ENCODE measurements at places on chromosomes 13 and 19.

GRCh38 chr13:27171244-27171826, at the start of gene USP12:
TSS of gene USP12 (minus strand) at chr13:27171811. CDS start at chr13:27171639, 172 bp downstream.
- no peak for DNase-seq

- DNase-seq, result no peak
Observed at GRCh38 chr13:92959790-92960189, 266.8 kb upstream of the GPC6 start.

DNA sequence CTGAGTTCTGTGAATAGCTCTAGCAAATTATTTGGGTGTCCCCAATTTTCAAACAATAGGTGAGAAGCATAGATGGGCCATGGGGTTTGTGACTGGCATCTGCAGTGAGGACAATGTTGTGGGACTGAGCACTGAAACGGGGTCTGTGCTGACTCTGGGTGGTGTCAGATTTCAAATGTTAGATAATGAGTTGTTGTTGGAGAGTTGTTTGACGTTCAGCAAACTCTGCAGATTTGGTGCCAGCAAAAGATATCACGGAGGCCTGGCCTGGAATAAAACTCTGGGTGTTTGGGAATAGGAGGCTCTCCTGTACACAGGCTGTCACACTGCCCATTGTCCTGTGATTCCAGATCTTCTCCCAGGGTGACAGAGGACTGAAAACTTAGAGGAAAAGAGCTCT, 2.9 kb downstream of the ZNF90 start:
- no peak for DNase-seq

- no peak for DNase-seq
Observed at GRCh38 chr13:91308299-91308698, 39.2 kb upstream of the MIR17HG start.

DNA sequence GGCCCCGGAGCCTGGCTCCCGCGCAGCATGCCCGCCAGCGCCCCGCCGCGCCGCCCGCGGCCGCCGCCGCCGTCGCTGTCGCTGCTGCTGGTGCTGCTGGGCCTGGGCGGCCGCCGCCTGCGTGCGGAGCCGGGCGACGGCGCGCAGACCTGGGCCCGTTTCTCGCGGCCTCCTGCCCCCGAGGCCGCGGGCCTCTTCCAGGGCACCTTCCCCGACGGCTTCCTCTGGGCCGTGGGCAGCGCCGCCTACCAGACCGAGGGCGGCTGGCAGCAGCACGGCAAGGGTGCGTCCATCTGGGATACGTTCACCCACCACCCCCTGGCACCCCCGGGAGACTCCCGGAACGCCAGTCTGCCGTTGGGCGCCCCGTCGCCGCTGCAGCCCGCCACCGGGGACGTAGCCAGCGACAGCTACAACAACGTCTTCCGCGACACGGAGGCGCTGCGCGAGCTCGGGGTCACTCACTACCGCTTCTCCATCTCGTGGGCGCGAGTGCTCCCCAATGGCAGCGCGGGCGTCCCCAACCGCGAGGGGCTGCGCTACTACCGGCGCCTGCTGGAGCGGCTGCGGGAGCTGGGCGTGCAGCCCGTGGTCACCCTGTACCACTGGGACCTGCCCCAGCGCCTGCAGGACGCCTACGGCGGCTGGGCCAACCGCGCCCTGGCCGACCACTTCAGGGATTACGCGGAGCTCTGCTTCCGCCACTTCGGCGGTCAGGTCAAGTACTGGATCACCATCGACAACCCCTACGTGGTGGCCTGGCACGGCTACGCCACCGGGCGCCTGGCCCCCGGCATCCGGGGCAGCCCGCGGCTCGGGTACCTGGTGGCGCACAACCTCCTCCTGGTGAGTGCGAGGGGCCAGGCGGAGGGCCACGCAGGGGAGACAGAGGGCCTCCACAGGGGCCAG, at the start of gene KL:
Gene KL, plus strand, starts transcription at position 10 of the 909 bp plus-strand sequence. Its CDS starts 18 bp downstream, at position 28.
- no peak for DNase-seq

- no peak for DNase-seq
Observed at GRCh38 chr19:4197625-4198466, 15.4 kb downstream of the ANKRD24 start.

DNA sequence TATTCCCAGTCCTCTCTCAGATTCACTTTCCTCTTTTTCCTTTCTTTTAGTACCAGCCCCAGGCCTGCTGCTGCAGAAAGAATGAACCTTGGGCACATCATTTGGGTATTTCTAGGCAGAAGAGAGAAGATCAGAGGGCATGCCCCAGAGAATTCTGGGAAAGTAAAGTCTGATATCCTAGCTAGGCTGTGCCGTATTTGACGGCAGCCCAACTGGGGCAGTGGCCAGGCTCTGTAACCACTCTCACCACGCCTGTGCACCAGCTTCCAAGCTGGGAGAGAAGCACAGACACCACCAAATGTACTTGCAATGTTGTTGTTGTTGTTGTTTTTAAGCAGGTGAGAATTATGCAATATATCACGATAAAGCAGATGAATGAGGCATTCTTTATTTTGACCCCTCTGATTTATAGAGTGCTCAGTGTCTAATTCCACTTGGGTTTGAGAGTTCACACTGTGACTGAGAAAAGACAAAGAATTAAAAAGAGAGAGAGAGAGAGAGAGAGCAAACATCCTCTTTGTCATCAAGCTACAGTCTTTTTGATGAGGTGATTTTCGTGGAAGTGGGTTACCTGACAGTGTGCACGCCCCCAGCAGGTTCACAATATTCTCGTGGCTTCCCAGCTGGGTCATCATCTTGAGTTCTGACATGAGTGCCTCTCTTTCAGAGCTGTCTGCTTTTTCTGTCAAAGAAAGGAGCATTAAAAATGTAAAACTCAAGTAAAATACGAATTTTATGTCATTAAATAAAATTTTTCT, 39.3 kb upstream of the URAD start:
- no peak for DNase-seq

DNA sequence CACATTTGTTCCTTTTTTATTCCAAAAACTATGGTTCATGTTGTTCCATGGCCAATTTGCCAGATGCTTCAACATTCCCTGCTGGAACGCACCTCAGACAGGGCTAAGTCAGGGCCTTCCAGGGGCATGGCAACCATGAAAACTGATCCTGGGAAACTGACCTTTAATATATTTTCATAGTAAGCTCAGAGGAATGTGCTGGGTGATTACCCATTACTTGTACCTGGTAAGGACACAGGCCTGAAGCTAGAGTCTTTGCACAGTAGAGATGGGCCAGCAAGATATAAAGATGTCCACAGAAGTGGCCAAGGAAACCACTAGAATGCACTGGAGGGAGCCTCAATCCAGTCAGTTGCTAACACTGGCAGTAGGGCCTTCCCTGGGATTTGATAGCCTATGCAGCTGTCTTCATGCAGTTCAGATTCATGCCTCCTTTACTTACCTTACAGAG, 353.1 kb downstream of the ENOX1 start:
- DNase-seq, result no peak

DNA sequence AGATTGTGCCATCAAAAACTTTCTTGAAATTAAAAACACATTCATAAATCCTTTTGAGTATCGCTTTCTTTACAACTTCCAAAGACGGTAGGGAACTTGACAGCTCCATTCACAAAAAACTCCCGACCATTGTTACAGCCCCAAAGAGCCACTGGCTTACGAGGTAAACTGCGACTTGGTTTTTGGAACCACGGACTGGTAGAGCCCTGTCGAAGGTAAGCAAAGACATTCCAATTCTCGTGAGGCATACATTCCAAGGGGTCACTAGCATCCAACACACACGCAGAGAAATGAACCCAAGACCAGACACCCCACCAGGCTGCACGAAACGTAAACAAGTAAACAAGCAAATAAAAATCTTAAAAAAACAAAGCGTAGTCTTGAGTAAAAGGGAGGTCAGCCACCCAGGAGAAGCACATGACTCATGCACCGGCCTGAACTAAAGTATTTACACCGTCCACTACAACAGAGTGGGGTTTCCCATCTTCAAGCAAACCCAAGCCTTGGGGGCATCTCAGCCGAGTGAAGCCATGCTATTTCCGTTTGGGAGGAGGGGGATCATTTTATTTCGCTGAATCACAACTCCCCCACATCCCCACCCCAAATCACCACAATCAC, 1.4 kb downstream of the BRD4 start:
- DNase-seq, result no peak

- DNase-seq, result no peak
Observed at GRCh38 chr13:106499896-106500295, 35.6 kb downstream of the EFNB2 start.

DNA sequence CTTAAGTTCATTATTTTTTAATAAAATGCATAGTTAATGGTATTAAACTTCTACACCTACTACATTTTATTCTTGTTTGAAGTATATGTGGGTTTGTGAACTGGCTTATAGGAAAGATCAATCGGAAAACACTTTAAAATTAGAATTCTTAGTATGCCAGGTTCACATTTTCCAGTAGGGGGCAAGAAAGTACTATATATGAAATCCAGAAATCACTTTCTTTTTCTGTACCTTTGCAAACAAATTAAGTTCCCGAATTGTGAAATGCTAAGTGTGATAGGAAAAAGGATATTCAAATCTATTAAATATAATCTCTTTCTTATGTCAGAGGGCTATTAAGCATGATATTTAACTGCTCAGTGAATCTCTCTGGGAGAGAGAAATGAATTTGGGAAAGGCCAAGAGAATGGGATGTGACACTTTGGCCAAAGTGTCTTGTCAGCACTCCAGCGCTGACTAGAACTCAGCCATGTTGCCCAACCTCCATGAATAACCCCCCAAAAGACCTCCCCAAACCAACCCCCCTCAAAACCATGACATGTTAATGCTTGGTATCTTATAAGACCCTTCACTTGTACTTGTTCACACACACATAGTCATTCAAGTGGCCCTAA, 122.6 kb upstream of the SLC10A2 start:
- DNase-seq, result no peak

- no peak for DNase-seq
Observed at GRCh38 chr13:101474419-101474957, 22.0 kb downstream of the ITGBL1 start.

GRCh38 chr19:30425885-30426838, 54.0 kb downstream of the ZNF536 start:
- no peak for DNase-seq

GRCh38 chr19:23917856-23918255, 3.2 kb downstream of the ZNF726 start:
- DNase-seq, result no peak

GRCh38 chr19:53467485-53468262, at the start of gene ZNF813:
TSS of gene ZNF813 (plus strand) at chr19:53467733. CDS start at chr19:53483823, 16,090 bp downstream.
- no peak for DNase-seq

DNA sequence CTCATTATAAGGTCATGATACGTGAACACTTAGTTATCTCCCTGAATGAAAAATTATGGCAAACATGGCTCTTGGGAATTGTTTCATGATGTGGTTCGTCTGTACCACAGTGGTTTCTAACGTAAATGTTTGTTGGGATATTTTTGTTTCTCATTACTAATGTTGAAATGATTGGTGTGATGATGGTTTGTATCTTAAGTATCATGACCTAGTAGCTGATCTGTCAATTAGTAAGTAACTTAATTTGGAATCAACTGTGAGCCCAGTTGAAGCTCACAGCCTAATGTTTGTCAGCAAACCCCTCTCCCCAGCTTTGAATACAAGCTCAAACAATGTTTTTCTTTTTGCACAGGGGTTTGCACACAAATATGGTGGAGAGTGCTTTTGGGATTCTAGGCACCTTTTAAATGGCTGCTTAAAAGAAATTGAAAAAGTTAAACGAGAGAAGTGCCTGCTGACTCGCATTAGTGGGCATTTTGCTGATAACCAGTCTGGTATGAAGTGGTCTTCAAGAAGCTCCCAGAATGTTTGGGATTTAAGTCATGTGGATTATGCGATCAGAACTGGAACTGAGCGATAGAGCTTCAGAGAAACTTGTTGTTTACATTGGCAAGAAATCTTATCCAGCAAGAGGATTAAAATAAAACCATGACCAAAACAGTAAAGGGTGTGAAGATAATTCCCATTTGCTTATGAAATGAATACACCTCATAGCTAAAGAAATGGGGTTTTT, 68.2 kb downstream of the LMO7 start:
- peak; percentile 74 for DNase-seq

DNA sequence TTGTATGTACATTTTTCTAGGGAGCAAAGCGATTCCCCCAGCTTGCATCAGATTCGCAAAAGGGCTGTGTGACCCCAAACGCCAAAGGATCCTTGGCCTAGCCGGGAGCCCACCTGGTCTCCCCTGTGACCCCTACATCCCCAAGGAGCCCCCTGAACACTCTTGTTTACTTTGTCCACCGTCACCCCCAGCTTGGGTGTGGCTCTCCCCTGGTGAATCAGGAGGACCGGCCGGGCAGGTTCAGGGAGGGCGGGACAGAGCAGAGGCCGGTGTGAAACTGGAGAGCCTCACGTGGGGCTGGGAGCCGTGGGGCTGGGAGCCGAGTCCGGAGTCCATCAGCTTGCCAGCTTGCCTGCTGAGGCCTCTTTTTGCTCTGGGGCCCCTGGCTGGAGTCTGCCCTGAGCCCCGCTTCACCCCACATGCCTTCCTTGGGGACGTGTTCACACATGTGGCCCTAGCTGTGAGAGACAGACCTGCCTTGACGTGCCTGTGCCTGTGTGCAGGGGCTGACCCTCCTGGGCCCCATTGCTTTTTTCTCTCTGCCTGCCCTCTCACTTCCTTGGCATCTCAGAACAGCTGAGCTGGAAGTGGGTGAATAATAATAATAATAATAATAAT, 2.0 kb downstream of the ITPKC start:
- no peak for DNase-seq

All from non-pigmented ciliary epithelial cell (primary cell).